ENCODE measurements at places on chromosomes 7 and 10.

- DNase-seq = no peak
These were observed 155.7 kb downstream of the LCOR start for GRCh38 chr10:96987842-96988175.

- no peak for DNase-seq
These were observed 79.2 kb upstream of the ABI1 start for GRCh38 chr10:26939962-26940354.

GRCh38 chr10:52313933-52314821 is at the start of gene DKK1:
Gene DKK1 (plus strand): TSS chr10:52314281. CDS start chr10:52314435, 154 bp downstream.
- DNase-seq = peak; percentile 82

DNA sequence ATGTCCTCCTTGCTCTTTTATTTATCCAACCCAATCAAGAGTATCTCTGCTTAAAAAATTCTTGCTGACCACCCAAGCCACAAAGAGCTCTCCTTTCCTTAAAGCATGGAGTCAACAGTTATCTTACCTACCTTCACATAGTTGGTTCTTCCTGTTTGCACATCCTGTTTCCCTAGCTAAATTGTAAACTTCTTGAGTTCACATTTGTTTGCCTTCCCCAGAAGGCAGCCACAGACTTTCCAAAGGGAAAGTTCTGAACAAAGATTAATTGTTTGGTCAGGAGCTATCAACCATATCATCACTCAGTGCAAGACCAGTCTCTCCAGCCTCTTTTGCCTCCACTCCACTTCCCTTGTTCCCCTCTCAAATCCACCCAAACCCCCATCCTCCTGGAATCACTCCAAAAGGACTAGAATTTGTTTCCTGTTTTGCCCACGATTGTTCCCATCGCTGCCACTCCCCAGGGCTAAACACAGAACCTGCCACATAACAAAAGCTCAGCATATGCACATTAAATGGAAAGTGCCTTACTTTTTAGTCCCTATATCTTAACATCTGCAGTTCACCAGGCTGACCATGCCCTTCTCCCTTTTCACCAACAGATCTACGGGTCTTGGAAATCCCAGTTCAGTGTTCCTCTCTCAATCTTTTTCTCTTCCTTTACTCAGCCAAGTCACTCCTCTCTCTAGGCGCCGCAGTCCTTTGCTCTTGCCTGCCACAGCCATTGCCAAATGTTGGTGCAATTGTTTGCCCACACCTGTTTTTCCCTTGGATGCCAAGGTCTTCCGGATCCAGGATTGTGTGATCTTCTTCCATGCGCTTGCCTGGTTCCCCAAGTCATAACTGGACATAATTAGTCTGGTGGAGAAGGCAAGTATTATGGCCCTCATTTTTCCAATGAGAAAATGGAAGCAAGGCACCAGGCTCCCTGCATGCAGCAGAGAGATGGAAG is 265.5 kb downstream of the KCNMA1 start:
- DNase-seq = no peak

DNA sequence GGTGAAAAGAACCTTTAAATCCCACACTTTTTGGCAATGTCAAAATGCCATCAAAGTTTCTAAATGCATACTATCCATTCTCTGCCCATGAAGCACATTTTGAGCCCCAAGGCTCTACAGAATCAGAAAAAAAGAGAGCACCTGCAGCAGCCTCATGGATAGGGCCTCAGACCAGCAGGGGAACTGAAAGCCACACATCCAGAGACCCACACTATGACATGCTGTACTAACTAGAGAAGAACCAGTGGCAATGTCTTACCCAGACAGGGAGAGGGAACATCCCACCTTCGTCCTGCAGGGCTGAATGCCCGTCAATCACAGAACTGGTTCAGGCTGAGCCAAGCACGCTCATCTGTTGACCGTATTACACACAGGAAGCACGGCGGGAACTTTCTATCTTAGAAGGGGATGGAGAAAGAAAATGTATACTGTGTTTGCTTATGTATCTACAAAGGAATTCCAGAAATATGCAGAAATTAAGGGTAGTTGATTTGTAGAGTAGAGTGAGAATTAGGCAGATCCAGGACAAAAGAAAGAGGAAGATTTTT is 237.2 kb downstream of the GLI3 start:
- no peak for DNase-seq

- no peak for DNase-seq
These were observed 49.3 kb downstream of the HIP1 start for GRCh38 chr7:75689246-75690099.

DNA sequence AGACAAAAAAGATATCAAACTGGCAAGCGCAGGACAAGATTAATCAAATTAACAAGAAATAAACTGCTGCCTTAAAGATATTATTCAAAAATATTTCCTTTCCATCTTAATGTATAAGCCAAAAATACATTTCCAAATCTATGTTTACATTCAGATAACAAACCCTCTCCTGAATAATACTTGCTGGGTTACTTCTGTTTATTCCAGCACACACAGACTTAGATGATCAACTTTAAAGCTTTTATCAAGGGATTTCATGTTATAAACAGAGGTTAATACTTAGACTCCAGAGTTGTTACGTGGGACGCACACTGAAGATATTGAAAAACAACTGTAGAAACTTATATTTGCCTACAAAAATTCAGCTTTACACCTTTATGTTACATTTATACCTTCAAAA is 33.6 kb downstream of the LMOD2 start:
- no peak for DNase-seq

- DNase-seq = no peak
These were observed 380.9 kb downstream of the GATA3 start for GRCh38 chr10:8435186-8436055.

DNA sequence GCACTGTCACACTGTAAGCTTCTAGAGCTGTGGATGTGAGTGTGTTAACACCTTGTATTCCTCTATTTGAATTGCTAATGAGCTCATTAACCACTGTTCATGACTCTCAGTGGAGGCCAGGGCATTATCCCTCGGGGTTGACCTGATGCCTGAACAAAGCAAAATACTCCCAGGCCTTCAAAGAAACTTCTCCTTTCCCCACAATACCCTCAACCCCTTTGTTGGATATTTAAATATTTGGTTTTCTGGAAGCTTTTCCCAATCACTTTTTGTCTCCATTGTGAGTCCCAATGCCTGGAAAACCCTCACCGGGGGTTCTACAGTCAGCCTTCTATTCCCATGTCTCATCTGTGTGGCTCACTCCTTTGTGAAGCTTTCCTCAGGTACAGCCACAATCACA is 780.1 kb downstream of the PHTF2 start:
- DNase-seq = no peak

- DNase-seq = no peak
These were observed 14.2 kb upstream of the PDCD4 start for GRCh38 chr10:110857265-110858171.

GRCh38 chr10:124619195-124619594 is 125.0 kb downstream of the FAM53B start:
- DNase-seq = no peak

DNA sequence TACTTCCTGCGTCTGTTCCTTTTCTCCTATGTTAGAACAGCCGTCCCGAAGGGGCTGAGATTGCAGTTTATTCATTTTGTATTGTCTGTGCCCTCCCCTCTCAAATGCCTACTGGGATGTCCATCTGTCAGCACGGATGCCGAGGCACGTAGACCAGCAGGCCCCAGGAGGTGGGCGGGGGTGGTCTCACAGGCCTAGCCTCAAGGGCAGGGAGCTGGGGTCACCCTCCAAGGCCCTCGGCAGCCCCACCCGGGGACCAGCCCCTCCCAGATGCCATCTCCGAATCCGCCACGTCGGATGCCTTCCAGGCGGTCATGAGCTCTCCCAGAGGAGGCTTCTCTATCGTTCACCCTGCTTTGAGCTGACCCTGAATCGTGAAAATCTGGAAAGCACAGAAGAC is 59.7 kb downstream of the ELFN1 start:
- DNase-seq = no peak

GRCh38 chr10:11679946-11680345 is 62.2 kb upstream of the ECHDC3 start:
- DNase-seq = no peak

GRCh38 chr10:6617309-6618076 is 37.4 kb upstream of the PRKCQ start:
- DNase-seq = no peak

GRCh38 chr7:26091933-26092332 is 60.1 kb upstream of the NFE2L3 start:
- DNase-seq = no peak

DNA sequence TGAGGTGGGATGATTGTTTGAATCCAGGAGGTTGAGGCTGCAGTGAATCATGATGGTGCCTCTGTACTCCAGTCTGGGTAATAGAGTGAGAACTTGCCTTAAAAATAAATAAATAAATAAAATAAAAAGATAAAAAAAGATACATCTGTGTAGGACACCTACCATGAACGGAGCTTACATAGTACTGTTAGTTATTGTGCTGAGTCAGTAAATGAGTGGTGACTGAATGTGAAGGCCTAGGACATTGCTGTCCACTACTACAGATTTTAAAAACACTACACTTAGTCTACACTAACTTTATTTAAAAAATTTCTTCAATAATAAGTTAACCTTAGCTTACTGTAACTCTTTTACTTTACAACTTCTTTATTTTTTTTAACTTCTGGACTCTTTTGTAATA is 106.7 kb upstream of the ETV1 start:
- no peak for DNase-seq

- DNase-seq = peak; percentile 65
These were observed 80.4 kb upstream of the CDK6 start for GRCh38 chr7:92916770-92917224.

- DNase-seq = no peak
These were observed 52.1 kb downstream of the PODXL start for GRCh38 chr7:131504157-131504899.

DNA sequence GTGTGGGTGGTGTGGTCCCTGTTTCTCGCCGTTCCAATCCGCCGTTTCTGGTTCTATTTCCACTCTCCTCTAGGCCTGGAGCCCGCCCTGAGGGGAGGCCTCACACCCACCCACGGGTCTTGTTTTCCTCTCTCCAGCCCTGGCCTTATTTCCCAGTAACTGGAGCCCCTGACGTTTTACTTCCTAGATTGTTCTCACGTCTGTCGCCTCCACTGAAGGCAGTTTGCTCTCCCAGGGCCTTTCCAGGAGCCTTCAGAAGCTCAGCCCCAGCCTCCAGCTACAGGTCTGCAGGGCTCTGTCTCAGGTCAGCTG is 30.6 kb downstream of the CFAP46 start:
- no peak for DNase-seq

- DNase-seq = no peak
These were observed 11.0 kb downstream of the LCOR start for GRCh38 chr10:96842896-96843723.

GRCh38 chr7:112160771-112161150 is 45.4 kb downstream of the DOCK4 start:
- no peak for DNase-seq

DNA sequence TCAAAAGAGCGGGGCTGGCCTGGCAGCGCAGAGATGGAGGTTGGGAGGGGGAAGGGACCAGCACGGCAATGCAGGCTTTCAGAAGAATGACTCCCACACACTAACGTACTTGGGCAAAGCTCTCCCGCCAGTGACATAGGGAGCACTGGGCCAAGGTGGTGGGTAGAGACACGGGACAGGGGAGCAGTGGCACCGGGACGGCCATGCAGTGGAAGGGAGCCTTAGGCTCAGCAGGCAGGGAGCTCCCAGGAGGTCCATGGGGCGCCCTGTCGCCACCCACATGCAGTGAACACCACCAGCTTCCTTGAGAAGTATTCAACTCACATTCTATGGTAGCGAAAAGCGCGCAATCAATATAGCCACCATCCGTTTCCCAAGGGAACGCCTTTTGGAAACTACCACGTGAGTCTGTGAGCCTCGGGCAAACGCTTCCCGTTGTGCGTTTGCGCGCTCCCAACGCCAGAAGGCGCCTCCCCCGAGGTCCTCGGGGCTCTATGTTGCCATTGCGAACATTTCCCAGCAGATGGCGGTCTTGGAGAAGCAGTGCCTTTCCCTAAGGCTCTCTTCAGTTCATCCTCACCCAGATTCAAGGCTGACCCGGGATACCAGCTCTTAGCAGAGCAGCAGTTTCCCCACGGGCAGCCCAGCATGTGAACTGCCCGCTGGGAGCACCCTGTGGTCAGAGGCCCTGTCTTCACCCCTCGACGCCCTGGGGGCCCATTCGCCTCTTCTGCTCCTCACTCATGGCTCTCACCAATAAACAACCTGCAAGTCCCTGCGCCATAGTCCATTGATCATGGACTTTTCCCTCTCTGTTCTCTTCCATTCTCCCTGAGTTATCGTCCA is 16.4 kb upstream of the OPALIN start:
- DNase-seq = peak; percentile 91

DNA sequence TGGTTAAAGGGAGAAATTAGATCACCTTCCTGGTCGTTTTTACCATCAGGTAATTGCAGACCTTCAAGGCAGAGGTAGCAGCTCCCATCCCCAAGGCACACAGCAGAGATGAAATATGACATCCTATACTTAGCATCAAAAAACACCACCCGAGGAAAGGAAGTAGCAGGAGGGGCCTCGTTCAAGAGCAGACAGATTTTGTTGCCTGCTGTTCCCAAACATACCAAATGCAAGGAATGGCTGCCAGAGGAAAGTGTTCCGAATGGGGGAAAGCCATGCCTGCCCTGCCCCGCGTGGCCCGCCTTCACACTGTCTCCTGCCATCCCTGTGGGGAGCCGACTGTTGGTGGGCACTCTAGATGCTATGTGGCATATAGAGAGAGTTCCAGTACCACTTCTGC is 18.0 kb downstream of the FKBP6 start:
- no peak for DNase-seq

DNA sequence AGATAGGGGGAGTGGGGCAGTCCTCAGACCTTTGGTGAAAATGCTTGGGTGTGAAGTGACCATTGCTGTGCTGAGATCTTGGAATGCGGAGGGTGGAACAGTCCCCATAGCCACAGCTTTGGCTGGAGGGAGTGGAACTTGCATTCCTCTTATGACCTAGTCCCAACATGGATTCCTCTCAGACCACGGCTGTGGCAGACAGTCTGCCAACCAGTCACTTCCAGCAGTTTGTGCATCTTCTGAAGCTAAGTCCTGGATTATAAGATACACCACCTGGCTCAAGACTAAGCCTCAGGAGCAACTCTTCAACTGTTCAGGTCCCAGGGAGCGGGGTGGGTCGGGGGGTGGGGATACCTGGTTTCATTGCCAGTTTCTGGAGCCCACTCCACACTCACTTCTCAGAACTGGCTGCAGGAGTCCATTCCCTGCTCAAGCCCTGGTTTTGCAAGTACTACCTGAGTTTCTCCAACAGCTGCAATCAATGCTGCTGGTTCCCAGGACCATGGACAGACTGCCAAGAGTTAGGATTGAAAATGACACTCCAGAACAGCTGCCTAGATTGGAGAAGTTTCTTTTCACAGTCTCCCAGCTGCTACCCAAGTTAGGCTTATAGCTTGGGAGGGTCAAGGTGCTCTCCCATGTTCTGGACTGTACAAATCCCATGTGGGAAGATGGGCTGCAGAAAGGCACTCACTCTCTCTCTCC is 29.1 kb upstream of the DGKB start:
- DNase-seq = no peak

GRCh38 chr7:17466216-17466615 is 167.8 kb downstream of the AHR start:
- DNase-seq = no peak

GRCh38 chr10:29623797-29624196 is 11.0 kb downstream of the SVIL start:
- no peak for DNase-seq

GRCh38 chr7:138964624-138965436 is 16.4 kb downstream of the KIAA1549 start:
- no peak for DNase-seq

All from ecto neural progenitor cell (in vitro differentiated cells).